NCI-H2171 (cell line): ENCODE measurements at places on chromosomes 2 and 18.

DNA sequence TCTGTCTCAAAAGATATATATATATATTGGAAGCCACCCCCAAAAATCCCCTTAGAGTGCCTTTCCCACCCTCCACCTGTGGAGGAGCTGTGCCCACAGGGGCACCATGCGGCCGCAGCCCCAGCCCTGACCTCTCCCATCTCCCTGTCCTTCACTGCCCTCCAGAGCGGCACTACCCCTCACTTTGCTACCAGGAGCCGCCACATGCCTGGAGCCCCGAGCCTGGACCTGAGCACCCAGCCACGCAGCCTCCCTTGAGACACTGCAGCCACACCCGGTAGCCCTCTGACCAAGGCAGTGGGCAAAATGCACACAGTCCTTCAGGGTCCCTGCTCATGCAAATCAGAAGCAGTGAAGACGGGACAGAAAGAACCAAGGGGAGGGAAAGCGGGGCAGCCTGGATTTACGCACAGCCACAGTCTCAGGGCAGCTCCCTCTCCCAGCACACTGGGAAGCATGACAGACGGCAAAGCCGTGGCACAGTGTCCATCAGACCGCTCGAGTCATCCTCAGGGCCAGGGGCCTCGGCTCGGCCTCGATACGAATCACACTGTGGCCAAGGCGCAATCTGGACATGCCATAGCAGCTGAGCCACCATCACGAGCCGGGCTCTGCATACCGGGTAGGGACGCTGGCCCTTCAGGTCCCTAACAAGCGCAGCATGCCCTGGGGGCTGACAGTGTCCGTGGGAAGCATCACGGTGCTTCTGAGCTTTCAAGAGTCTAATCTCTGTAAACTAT, 10.1 kb downstream of the HDAC4 start:
- no peak for DNase-seq

GRCh38 chr2:45497355-45497754, 113.7 kb downstream of the SRBD1 start:
- DNase-seq: no peak

DNA sequence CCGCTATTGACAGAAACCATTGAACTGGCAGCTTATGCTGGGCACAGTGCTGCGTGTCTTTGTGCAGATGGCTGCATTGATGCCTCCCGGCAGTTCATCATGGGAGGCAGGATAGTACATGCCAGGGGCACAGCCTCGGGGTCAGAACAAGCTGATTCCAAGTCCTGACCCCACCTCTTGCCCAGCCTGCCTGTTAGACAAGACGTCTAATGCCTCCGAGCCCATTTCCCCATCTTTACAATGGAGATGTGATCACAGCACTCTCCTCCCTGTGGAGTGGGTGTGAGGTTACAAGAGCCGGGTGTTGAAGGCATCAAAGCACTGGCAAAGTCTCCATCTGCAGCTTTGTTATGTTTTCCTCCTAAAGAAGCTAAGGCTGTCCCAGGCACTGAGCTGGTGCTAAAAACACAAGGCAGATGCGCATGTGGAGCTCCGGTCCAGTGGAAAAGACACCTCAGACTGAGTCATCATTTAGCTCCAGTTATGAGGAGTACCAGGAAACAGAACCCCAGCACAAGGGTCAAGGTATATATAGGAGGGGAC, 125.7 kb upstream of the EPAS1 start:
- peak; percentile 63 for DNase-seq

GRCh38 chr2:64562148-64562784, 38.1 kb downstream of the AFTPH start:
- DNase-seq: no peak

GRCh38 chr2:230814616-230815015, 50.1 kb upstream of the ITM2C start:
- DNase-seq: no peak

DNA sequence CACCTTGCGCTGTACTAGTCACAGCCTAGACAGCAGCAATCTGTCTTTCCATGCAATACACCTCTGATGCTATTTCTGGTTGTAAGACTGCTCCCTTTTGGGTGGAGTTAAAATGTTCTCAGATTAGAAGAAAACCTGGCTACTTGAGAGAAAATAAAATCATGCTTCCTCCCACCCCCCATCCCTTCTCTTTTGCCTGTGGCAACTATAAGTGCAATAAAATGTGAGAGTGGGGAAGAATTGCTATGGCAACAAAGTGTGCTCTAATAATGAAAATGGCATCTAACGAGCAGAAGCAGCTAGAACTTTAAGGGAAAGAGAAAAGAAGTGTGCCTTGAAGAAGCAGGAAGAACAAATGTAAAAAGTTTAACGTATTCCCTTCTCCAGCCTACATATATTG, 464.2 kb upstream of the FSHR start:
- DNase-seq: no peak

- no peak for DNase-seq
These were observed 282 bp upstream of the PUS10 start for GRCh38 chr2:61018318-61018755.

GRCh38 chr18:62329691-62330454, 4.8 kb downstream of the TNFRSF11A start:
- DNase-seq: no peak

GRCh38 chr2:172095905-172096625, 6.6 kb downstream of the DLX2 start:
- DNase-seq: peak; percentile 48

DNA sequence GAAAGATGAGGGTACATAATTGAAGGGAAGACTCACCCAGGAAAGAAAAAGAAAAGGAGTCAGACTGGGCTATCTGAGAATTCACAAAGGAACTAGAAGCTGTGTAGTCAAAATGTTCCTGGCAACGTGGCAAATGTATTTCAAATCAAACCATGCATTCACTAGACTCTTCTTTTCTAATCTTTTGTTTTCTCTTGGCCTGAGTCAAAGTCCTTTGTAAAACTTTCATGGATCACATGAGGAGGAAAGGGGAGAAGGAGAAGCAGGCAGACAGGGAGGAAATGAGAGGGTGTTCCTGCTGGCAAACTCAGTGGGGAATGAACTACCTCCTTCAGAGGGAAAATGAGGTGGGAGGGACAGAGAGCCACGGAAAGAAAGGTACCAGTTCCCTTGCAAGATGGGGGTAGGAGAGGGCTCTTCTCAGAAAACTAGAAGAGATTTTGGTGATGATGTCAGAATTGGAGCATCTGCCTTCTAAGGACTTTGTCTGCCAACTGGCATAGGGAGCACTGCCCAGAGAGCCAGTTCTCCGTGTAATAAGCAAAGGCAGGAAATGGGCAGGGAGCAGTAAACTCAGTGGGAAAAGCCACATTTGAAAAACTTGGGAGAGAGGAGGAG, 51.4 kb downstream of the SLC8A1 start:
- no peak for DNase-seq

- no peak for DNase-seq
These were observed 44.0 kb downstream of the CIB4 start for GRCh38 chr2:26597197-26597596.

DNA sequence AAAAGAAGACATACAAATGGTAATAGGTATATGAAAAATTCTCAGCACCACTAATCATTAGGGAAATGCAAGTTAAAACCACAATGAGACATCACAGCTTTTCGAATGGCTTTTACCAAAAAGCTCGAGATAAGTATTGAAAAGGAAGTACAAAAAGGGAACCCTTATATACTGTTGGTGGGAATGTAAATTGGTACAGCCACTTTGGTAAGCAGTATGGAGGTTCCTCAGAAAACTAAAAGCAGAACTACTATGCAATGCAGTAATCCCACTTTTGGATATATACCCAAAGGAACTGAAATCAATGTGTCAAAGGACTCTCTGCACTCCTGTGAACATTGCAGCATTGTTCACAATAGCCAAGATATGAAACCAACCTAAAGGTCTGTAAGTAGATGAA, 107.5 kb upstream of the SPATS2L start:
- no peak for DNase-seq

DNA sequence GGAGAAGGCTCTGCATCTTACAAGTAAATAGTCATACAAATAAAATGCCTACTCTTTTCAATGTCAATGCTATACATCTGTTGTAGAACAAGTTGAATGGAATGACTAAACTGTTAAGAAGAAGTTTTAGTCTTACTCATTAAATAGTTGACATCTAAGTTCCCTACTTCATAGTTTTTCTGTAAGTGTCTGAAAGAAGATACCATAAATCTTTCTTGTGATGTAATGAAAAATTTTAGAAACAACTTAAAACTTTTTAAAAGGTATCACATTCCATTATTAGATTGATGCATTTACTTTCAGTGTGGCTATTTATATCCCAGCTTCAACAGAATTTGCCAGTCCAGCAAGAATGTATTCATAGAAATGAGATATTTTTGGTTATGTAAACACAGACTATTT, 185.2 kb upstream of the EPC2 start:
- no peak for DNase-seq

GRCh38 chr2:121128741-121129659, 156.0 kb downstream of the TFCP2L1 start:
- no peak for DNase-seq

GRCh38 chr2:32986480-32986879, 39.7 kb downstream of the LTBP1 start:
- no peak for DNase-seq

DNA sequence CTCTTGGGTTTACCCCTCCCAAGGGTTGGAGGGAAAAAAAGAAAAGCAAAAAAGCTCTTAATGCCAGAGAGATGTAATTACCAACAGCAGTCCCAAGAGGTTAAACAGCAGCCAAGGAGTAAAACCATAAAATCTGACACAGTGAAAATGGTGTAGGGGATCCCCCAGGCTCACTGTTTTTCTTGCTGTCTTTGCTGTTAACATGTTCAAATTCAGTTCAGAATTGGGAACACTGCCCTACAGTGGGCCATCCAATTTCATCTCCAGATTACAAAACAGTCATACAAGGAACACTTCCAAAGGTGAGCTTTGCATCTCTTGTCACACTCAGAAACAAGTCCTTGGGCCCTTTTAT, 54.5 kb downstream of the PLEKHM3 start:
- DNase-seq: no peak

DNA sequence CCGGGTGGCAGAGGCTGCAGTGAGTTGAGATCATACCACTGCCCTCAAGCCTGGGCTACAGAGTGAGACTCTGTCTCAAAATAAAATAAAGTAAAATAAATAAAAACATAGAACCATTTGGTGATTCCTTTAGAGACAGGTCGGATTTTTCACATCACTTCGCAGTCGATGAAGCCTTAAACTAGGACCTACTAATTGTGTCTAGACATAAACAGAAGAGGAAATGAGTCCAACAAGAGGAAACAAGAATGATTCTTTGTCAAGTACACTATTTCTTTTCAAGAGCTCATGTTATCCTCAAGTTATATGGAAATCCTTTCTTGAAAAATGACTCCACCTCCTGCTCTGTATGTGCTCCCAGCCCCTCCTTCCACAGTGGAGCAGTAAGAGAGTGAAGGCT, 758.9 kb downstream of the DPP10 start:
- no peak for DNase-seq

DNA sequence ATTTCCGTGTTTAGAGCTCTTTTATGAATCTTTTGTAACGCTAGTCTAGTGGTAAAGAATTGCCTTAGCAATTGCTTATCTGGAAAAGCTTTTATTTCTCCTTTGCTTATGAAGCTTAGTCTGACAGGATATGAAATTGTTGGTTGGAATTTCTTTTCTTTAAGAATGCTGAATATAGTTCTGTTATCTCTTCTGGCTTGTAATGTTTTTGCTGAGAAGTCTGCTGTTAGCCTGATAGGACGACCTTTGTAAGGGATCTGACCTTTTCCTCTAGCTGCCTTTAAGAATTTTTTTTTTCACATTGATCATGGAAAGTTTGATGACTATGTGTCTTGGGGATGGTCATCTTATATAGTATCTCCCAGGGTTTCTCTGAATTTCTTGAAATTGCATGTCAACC, 101.1 kb downstream of the TRABD2A start:
- DNase-seq: no peak

DNA sequence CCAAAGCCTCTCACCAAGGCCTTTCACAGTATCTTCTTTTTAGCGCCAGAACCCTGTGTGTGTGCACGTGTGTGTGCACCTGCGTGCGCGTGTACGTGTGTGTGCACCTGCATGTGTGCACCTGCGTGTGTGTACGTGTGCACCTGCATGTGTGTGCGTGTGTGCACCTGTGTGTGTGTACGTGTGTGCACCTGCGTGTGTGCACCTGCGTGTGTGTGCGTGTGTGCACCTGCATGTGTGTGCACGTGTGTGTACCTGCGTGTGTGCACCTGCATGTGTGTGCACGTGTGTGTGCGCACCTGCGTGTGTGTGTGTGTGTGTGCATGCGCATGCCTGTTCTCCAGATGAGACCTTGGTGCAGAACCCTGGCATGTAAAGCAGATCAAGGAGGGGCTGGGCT, 131.4 kb upstream of the HDAC4 start:
- no peak for DNase-seq
